CD4-positive, alpha-beta T cell treated with Interferon gamma for 1 hour (primary cell): ENCODE measurements at places on chromosomes 16 and 17.
A peak's percentile ranks its signal among the peaks of the same experiment; 100 is the strongest.

DNA sequence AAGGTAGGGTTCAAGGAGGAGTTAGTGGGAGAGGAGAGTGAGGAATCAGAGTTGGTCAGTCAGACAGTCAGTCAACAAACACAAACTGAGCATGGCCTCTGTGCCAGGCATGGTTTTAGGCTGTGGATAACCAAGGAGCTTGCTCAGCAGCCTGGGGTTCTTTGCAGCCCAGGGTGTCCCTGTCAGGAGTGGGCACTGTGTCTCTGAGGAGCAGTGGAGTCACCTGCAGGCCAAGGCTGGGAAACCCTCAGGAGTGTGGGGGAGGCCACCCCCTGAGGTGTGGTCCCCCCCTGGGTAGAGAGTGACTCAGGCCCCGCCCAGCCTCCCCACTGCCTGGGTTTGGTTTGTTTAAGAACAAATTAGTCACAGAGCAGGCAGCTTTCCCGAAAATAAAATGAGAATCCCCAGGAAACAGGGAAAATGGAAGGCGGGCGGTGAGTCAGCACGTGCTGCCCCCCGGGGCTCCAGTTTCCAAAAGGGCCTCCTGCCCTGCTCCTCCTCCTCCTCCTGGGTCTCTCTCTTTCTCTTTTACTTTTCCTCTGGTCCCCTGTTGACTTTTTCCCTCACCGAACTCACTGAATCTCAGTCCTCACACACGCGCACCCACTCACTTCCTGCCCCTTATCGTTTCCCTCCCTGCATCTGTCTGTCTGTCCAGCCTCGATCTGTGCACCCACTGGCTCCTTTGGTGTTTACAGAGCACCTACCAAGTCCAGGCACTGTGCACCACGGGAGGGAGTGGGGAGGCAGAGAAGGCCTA lies 44.3 kb downstream of the SOCS3 start:
- DNase-seq: no peak

- no peak for DNase-seq
Measured at GRCh38 chr16:9334103-9334502, 242.7 kb downstream of the HAPSTR1 start.

DNA sequence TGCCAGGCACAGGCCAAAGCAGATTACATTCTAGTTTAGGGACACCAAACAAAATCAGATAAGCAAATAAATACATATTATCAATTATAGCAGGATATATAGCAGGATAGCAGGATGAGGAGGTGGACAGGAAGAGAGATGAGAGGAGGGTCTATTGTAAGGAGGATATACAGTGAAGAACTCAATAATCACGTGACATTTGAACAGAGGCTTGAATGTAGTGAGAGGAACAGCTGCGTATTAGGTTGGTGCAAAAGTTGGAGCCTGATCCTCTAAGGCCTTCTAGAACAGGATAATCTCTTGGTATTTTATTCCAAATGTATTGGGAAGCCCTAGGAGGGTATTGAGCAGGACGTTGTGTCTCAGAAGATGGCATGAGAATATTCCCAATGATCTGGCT lies 136.7 kb downstream of the CYLD start:
- no peak for DNase-seq

DNA sequence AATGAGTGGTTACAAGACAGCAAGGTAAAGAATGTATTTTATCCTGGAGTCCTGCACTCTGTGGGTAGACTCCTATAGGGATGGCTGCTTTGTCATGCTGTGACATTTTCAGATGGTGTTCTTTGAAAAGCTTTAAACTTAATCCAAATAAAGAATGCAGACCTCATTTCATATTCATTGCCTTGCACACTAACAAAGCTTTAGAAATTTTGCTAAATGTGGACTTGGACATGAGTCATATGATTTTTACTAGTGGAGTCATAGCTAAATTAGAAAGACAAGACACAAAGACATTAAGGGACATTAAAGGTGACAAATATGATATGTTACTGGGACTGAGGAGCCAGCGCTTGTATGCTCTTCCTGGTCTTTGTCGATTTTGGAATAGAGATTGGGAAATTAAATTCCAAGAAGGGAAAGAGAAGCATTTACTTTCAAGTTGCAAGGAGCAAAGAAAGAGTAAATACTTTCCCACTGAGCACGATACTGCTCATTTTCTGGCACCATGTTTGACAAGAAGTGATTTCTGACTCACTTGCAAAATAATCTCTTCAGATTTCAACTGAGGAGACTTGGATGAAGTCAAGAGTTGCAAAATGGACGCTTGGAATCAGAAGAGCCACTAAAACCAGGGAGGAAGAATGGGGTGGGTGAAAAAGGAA lies 152.9 kb upstream of the MYOCD start:
- no peak for DNase-seq

- no peak for DNase-seq
Measured at GRCh38 chr17:29686993-29687590, 64.4 kb upstream of the CORO6 start.

DNA sequence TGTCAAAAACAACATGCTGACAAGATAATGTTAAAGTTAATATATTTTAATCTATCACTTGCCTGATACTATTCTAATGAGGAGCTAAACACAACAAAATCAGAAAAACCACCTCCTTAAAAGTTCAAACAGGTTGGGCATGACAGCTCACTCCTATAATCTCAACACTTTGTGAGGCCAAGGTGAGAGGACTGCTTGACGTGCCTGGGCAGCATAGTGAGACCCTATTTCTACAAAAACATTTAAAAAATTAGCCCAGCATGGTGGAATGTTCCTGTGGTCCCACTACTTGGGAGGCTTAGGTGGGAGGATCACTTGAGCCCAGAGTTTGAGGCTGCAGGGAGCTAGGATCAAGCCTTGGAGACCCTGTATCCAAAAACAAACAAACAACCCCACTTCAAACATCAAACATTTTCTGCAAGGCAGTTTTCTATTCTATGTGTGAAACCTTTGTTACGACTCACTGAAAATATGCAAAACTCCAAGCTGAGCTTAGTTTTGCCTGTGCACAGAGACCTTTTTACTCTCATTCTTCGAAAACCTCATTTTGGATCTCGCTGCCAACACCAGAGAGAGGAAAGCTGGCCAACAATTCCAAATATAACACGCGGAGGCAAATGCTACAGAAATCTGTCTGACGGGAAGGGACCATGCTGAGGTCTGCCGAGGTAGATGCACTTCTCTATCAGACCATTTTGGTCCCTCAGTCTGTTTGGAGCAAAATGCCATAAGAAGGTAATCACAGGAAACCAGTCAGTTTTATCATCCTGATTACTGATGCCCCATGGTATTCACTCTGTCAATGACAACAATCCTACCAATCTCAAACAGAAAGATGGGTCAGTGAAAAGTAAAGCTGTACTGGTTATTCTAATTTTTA lies 6.2 kb downstream of the PHF12 start:
- DNase-seq: no peak

DNA sequence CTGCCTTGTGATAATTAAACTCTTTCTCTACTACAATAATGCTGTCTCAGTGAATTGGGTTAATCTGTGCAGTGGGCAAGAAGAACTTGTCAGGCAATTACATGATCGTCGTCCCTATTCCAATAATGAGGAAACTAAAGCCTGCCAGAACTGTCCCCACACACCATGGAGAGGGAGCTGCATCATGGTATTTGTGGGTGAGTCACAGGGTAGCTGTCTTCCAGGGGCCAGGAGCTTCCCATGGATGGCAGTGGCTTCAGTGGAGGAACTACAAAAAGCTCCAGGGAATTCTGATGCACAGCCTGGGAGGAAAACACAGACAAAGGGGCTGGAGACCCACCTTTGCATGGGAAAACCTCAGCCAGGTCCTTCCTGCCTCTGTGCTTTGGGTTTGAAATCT lies 83.3 kb upstream of the C16orf82 start:
- DNase-seq: no peak

GRCh38 chr17:64472564-64472963 lies 23.6 kb downstream of the MILR1 start:
- no peak for DNase-seq

DNA sequence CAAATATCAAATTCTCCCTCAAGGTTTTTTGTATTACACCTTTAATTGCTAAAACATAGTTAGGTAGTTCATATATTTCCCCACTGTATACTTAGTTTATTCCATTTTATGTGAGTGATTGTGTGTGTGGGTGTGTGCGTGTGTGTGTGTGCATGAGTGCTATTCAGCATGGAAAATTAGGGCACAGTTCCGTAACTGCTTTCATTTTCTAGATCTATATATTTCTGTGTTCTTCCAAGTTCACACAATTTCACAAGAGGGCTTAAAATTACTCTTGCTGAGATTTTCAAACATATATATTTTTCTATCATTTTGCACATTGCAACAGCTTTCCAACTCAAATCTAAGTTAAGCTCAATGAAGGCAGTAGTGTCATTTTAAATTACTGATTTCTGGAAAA lies 782.9 kb upstream of the SOX9 start:
- no peak for DNase-seq

DNA sequence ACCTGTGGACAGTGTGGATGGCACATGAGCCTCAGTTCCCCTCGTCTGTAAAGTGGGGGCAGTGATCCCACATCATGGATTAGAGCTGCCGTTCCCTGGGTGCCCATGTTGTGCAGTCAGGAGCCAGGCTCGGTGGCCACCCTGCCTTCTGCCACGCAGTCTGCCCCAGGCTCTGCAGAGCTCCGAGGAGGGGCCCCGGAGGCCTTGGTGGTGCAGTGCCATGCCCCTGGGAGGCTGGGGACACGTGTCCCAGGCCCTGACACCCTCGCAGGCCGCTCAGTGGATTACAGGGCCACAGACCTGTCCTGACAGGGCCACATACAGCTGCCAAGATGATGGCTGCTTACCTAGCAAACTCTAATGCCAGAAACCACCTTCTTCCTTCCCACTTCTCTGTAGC lies 59.7 kb upstream of the ZNF469 start:
- no peak for DNase-seq

GRCh38 chr17:57833179-57833939 lies 16.5 kb downstream of the MRPS23 start:
- DNase-seq: peak; percentile 41

GRCh38 chr16:28522792-28523191 lies 16.0 kb downstream of the NUPR1 start:
- no peak for DNase-seq

- no peak for DNase-seq
Measured at GRCh38 chr17:61496174-61496956, 44.1 kb downstream of the TBX4 start.

DNA sequence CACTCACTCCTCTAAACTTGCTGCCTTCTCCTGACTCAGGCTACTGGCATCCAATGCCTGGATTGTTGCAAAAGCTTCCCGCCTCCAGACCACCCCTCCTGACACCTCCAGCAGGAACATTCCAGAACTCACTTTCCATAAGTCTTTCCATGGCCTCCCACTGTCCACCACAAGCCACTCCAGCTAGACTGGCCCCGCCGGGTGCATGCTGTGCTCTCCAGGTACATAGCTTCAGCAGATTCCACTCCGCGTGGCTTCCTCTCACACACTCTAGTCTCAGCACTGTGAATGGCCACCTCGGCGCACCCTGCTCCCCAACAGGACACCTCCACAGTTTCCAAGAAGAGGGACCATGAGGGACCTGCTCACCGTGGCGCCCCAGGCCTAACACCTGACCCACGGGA lies 25.9 kb upstream of the FAAP100 start:
- DNase-seq: no peak

DNA sequence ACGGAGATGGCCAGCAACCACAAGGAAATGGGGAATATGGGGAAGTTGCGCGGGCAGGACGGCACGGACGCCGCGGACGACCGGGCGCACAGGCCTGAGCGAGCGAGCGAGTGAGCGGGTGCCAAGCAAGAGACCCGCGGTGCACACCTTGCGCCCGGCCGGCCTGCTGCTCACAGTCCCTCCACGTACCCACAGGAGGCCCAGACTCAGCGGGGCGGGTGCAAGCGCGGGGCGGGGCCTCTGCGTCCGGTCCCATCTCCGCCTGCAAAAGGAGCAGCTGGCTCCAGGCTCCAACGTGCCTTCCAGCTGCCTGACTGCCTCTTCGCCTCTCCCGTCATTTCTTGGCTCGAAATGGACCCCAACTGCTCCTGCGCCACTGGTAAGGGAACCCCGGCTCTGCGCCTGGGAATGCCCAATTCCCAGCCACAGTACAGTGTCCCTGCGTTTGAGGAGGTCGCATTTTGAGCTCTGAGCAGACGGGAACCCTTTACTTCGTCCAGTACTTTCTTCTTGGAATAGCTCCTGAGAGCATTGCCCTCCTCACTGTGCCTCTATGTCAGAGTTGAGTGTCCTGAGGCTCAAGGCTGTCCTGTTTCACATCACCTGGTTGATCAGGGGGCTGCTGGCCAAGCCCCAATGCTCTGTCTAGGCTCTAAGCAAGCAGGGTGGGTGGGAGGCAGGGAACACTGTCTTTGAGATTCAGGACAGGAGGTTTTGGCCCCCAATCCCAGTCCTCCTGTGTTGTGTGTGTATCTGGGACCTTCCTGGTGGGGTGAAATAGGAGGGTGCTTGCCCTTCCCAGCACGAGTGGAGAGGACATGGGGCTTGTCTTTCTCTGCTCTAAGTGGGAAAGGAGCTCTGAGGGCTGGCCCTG lies 8.1 kb upstream of the MT1E start:
- DNase-seq: no peak

DNA sequence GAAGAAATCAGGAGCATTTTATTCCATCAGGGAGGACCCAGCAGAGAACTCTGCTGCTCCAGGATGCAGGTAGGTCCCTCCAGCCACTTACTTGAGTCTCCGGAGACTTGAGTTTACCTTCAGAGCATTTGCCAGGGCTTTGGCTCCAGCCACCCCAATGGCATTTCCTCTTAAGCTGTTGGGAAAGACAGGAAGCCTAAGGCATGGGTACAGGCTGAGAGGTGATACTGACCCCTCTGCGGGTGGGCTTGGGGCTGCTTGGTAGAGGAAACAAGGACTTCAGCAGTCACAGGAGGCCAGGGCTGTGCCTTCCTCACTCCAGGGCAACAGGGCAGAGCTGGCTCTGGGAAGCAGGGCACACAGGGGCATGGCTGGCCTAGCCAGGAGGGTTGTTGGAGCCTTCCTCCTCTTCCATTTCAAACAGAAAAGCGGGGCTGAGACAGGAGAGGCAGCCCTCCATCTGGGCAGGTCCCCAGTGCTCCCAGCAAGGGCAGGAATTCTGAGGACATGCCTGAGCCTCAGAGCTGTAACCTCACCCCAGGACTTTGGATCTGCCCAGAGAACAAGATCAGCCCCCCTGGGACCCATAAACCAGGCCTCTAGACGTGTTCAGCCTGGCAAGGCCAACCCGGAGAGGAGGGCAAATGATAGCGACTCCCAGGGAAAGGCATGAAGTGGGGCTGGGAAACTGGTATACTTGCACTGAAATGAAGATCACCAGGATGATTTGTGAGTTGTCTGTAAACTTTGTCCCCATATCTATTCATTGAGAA lies 34.4 kb downstream of the NLRC3 start:
- no peak for DNase-seq

DNA sequence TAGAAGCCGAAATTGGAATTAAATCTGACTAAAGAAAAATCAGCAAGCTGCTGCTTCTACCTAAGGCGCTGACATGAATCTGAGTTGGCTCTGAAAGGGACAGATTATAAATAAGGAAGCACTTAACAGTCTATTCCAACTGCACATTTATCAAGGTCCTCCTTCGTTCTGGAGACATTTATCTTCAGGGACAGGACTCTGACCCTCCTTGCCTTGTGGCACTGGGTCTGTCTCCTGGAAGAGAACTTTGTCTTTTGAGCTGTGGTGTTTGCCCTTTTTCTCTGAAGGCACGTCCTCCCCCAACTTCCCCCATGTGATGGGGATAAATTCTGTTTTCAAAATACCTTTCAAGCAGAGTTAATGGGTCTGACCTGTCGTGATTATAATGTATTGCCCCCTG lies 47.0 kb upstream of the MARCHF10 start:
- DNase-seq: no peak

- DNase-seq: peak; percentile 68
Measured at GRCh38 chr17:80892019-80892855, 99.4 kb upstream of the CHMP6 start.
